ENCODE measurements at places on chromosomes 12 and 14. TPM values are rescaled to one million over a fixed set of nuclear protein-coding genes. Genes with fewer than 3 reads are reported as not detected.

DNA sequence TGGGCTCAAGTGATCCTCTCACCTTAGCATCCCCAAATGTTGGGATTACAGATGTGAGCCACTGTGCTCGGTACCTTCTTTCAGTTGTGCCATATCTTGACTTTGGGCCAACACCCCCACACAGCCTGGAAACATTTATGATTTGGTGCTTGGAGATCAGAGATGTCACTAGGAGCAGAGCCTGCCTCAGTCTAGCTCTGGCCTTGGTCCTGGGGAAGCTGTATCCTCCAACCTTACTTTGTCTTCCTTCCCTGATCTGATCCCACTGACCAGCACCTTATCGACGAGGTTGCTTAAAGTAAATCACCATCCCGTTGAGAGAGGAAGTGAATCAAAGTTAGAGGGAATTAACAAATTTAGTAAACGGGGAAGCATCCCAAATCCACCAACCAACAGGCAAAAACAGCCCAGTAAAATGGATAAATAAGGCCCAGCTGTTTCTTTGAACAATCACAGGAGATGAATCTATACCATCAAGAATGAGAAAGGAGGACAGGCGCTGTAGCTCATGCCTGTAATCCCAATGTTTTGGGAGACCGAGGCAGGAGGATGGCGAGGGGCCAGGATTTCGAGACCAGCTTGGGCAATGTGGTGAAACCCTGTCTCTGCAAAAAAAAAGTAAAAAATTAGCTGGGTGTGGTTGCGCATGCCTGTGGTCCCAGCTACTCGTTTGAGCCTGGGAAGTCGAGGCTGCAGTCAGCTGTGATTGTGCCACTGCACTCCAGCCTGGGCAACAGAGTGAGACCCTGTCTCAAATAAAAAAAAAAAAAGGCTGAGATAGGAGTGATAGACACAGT, 3.4 kb downstream of the PLBD2 start:
- DNase-seq: no peak

GRCh38 chr14:95901054-95901453, 24.4 kb downstream of the TUNAR start:
- DNase-seq: no peak

DNA sequence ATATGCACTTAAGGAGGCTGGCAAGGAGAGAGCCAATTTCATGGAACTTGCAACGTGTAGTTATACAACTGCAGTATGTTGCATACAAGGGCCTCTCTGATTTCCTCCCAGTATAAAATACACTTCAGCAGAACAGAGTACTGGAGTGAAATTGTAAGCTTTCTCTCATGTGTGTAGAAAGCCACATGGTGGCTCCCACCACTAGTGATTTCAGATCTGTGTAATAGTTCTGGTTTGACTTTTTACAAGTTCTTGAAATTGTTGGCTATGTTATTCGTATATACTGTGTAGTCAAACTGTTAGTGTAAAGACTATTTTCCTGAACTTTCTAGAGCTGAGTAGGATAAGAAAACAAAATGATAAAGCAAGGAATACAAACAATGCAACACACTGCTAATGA, 16.4 kb upstream of the LMO3 start:
- no peak for DNase-seq

Gene TAS2R46
- total RNA-seq: 0.51 TPM

Gene CDK17
- 26.8 TPM for total RNA-seq

All from chondrocyte (in vitro differentiated cells).